ENCODE measurements at places on chromosomes 11 and 22.
A peak's percentile ranks its signal among the peaks of the same experiment; 100 is the strongest.

GRCh38 chr11:92391808-92392207, 167.2 kb downstream of the FAT3 start:
- H3K4me1 ChIP-seq = no peaks in the 10 kb centered on the region
- H3K27ac ChIP-seq = no peak overlapping the region
- H3K36me3 ChIP-seq = no peaks in the 10 kb centered on the region
- no peaks in the 10 kb centered on the region for H3K27me3 ChIP-seq
- DNase-seq = no peak

GRCh38 chr11:69529001-69529400, 47.5 kb downstream of the LINC01488 start:
- peaks cover 19% of the 10 kb centered on the region for H3K27me3 ChIP-seq
- peaks cover 8% of the 10 kb centered on the region for H3K4me1 ChIP-seq
- no peak overlapping the region for H3K4me3 ChIP-seq
- H3K27ac ChIP-seq = no peak overlapping the region
- H3K36me3 ChIP-seq = no peaks in the 10 kb centered on the region

DNA sequence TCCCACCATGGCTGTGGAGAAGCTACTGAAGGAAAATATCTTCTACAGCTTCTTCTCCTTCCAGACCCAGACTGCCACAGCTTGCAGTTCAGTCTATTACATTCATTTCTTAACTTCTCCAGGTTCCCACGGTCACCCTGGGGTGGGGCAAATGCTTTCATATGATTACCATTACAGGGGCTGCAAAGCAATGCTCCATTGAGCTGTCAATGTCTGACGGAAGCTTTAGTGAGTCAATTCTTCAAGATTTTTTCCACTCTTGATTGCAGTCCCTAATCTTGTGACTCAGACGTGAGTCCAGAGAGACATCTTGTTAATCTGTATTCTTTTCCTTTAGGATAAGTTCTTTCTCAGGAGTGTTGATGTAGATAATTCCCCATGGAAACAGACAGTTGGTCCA, 233.4 kb upstream of the DDI1 start:
- DNase-seq = peak; percentile 44
- H3K27me3 ChIP-seq = no peaks in the 10 kb centered on the region
- peaks cover 8% of the 10 kb centered on the region for H3K4me1 ChIP-seq

DNA sequence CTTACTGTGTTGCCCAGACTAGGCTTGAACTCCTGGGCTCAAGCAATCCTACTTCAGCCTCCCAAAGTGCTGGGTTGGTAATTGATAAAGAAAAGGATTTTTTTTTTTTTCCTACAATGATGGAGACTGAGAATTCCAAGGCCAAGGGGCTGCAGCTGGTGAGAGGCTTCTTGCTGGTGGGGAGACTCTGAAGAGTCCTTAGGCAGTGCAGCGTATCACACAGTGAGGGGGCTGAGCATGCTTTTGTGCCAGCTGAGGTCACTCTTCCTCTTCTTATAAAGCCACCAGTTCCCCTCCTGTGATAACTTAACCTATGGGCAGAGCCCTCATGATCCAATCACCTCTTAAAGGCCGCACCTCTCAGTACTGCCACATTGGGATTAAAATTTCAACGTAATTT, 28.2 kb upstream of the CCDC81 start:
- no peak overlapping the region for H3K27ac ChIP-seq
- H3K27me3 ChIP-seq = no peaks in the 10 kb centered on the region
- peaks cover 2% of the 10 kb centered on the region for H3K36me3 ChIP-seq
- no peak for DNase-seq
- no peaks in the 10 kb centered on the region for H3K4me1 ChIP-seq

DNA sequence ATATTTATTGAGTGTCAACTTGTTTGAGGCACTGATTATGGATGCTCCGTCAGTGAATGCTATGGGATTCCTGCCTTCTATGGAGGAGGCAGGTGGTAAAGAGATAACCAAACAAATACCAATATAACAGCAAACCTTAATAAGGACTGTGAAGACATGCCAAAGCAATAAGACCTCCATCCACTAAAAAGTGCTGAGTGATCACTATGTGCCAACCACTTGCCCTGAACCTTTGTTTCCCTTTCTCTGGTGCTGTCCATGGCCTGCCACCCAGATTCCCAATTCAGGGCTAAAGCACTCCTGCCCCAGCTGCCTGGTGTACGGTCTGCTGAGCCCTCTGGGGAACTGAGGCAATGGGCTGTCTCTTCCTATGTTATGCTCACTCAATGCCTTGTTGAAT, 1074.9 kb downstream of the OPCML start:
- no peak overlapping the region for H3K4me3 ChIP-seq
- no peaks in the 10 kb centered on the region for H3K36me3 ChIP-seq
- no peaks in the 10 kb centered on the region for H3K27me3 ChIP-seq

GRCh38 chr11:126855536-126855935, 145.0 kb downstream of the KIRREL3 start:
- no peak overlapping the region for H3K27ac ChIP-seq
- DNase-seq = no peak
- H3K4me1 ChIP-seq = no peaks in the 10 kb centered on the region
- no peaks in the 10 kb centered on the region for H3K36me3 ChIP-seq
- H3K4me3 ChIP-seq = no peak overlapping the region

- peaks cover 26% of the 10 kb centered on the region for H3K36me3 ChIP-seq
- H3K4me1 ChIP-seq = peaks cover 26% of the 10 kb centered on the region
- H3K4me3 ChIP-seq = peak overlapping the region; percentile 77
- H3K27me3 ChIP-seq = no peaks in the 10 kb centered on the region
- DNase-seq = peak; percentile 62
- H3K27ac ChIP-seq = peak overlapping the region; percentile 83
Measured at GRCh38 chr11:119421351-119421750, 1.6 kb downstream of the THY1 start.

- H3K36me3 ChIP-seq = no peaks in the 10 kb centered on the region
- peaks cover 1% of the 10 kb centered on the region for H3K27me3 ChIP-seq
- peaks cover 5% of the 10 kb centered on the region for H3K4me1 ChIP-seq
- H3K27ac ChIP-seq = no peak overlapping the region
Measured at GRCh38 chr22:46564084-46564714, 26.8 kb upstream of the CELSR1 start.

GRCh38 chr11:1928470-1928890, 9.0 kb downstream of the TNNT3 start:
- no peak overlapping the region for H3K4me3 ChIP-seq
- no peaks in the 10 kb centered on the region for H3K4me1 ChIP-seq
- no peak for DNase-seq
- H3K27me3 ChIP-seq = peaks cover 14% of the 10 kb centered on the region
- no peak overlapping the region for H3K27ac ChIP-seq

Data from IMR-90 (cell line).